CD8-positive, alpha-beta memory T cell (primary cell): ENCODE measurements at places on chromosomes 2 and 18. TPM values are rescaled to one million over a fixed set of nuclear protein-coding genes. Genes with fewer than 3 reads are reported as not detected.

The CHST10 gene
- total RNA-seq, result 11.0 TPM

The ABHD3 gene
- total RNA-seq, result 30.0 TPM

The EGR4 gene
- total RNA-seq, result 0.55 TPM

DNA sequence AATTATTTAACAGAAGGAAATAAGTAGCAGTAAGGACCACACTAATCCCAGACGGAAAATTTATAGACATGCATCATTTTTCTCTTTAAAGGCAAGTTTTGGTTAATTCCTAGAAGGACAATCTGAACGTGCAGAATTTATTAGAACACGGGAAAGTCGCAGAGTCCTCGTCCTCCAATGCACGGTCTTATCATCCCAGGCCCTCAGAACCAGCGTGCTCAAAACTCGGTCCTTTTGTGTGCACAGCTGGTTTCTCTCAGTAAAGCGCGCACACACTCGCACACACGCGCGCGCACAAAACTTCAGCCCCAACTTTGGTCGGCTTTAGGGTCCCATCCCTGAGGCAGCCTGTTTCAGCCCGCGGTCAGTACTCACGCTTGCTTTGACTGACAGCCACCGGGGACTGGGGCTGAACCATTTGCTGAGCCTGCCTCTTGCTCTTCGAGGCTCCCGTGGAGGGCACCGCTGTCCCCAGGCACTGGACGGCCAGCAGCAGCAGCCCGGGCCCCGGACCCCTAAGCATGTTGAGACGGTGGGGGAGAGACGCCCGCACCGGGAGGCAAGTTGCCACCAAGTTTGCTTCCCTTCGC, 493 bp downstream of the FN1 start:
- no peak for DNase-seq

DNA sequence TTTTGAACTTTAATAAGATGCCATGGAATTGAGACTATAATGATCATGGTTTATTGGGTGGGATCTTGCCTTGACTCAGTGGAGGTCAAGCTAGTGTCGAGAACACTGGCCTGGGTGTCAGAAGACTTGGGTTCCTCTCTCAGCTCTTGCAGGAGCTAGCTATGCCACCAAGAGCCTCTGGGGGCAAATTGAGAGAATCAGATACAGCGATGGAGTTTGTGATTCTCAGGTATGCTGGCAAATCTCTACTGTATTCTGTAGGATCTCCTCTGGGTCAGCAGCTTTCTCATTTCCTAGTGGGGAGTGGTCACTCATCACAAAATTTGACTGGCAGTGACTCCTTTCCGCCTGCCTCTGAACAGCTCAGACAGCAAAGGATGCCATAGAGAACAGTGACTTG, 477.0 kb downstream of the RNF144A start:
- no peak for DNase-seq

- no peak for DNase-seq
Measured at GRCh38 chr2:163341426-163341825, 394.4 kb downstream of the FIGN start.
